ENCODE measurements at places on chromosomes 11 and 22.

- DNase-seq: no peak
These were observed 831 bp downstream of the CHST1 start for GRCh38 chr11:45664376-45665205.

DNA sequence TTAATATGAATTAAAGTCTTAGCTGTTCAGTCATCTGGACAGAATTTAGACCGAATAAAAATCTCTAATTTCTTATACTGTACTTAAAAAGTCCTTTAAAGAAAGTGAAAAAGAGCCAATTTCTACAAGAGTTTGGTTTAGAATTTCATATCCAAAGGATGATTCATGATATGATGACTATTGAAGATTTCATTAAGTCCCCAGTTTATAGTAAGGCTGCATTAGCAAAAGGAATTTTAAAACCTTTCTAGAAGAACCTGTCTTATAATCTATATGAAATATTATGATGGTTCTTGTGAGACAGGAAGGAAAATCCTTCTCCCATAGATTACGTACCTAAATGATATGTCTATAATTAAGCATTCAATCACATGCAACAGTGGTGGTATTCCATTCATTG, 34.8 kb downstream of the TSG101 start:
- DNase-seq: no peak

DNA sequence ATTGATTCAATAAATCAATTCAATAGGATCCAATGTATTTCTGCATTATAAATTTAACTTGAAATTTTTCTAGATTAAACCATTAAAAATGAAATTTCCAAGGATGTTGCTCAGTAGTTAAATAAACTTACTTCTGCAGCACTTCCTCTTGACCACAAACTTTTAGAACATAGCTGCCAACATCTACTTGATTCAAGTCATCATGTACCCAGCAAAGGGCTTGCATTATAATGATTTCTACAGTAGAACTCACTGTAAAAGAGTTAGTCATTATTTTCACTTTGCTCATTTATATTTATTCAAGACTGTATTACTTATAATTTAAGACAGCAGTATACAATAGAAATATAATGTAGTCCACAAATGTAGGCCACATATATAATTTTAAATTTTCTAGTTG, 59.2 kb downstream of the PIK3C2A start:
- no peak for DNase-seq

DNA sequence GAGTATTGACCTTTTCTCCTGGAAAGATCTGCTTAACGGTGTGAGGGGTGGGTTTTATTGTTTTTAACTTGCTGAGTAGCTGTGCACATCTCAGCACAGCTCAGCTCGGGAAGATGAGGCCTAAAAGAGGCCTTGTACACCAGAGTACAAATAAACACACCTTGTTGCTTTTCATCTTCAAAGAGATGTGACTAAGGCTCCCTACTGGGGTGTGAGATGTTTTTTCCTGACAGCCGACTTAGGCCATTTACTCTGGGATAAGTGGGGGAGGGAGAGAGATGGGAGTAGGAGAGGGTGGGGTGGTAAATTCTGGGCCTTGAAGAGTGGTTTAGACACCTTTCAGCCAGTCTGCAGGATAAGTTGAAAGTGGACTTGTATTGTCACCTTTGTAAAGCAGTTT, 2.9 kb downstream of the LDLRAD3 start:
- DNase-seq: no peak

DNA sequence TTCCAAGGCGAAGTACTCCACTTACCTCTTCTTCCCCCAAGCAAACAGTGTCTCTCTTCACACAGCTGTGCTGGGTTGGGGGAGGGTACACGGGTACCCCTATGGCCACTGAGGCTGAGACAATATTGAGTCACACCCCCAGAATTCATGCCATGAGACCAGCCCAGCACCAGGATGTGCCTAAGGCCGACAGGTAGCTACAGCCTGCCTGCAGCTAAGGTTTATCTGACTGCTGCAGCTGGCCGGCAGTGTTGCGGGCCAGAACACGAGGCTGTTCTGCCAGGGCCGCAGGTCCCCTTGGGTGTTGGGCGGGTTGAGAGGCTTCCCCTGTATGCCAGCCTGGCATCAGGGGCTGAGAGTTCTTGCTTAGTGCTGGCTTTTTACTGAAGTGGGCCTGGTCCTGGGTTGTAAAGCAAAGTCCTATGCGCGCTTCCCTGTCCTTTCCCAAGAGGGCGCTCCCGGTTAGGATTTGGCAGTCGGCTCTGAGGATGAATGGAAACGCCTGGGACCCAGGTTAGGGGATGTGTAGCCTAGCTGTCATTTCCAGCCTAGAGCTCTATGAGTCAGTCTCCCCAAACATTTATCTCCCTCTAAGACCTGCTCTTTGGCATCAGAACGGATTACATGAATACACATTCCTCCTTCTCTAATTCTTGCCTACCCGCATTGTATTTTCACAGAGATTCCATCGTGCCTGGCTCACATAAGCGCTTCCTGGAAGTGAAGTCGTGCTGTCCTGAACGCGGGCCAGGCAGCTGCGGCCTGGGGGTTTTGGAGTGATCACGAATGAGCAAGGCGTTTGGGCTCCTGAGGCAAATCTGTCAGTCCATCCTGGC, 7.1 kb downstream of the USP18 start:
- DNase-seq: peak; percentile 47

Measured in thoracic aorta (tissue), 2 donors.